Astrocyte of the spinal cord (primary cell): ENCODE measurements at places on chromosomes 3 and 15.

DNA sequence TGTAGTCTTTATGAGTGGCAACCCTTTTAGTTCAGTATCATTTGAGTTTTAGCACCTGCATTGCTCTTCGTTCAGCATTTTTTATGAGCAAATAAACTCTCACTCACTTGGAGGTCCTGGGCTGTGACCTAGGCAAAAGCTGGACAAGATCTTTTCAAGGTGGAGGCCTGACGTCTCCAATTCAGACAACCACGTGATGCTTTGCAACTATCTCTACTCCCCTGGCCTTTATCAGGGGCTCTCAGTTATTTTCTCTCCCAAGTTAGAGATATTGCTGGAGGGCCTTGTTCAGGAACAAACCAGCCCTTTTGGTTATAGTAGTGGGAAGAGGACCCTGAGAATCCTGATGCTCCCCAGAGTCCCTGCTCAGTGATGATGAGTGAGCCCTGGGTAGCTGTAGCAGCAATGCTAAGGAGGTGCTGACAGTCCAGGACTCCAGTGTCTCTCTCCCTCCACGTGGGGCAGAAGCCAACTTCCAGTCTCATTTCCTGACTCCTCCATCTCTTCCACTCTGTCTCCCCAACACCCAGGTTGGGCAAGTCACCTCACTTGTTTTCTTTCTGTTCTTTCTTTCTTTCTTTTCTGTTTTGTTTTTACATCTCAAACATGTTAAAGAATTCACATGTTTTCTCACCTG, 30.4 kb downstream of the HAPLN3 start:
- DNase-seq = no peak

DNA sequence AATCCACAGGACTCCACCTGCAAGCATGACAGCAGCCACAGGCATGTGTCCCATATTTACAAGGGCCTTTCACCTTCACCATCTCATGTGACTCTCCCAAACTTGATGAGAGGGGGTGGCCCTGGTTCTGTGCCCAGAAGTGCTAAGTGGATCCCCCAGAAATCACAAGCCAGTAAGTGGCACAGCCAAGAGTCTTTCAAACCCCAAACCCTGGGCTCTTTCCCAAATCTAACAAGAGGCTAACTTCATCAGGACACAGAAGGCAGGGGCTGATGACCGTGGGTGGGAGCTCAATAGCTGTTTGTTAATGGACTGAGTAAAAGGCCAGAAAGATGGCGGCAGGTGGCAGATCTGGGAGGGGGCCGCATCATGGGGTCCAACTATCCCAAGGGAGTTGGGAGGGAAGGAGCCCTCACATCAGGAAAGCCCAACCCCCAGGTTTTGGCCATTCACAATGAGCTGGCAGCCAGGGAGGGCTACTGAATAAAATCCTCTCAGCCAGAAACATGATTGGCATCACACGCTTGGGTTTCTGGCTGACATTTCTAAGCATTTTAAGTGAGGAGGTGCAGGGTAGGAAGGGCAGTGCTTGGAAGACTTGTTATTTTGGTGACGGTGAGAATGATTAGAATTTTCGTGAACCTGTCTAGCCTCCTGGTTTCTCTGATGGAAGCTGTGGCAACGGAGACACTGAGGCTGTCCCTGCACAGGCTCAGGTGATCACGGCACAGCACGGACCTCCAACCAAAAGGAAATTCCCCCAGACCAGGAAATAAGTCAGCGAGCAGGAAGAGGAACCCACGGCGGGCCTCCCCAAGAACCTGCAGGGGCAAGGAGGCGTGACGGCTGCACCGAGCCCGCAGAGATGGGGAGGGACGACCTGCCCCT, 109.3 kb downstream of the OXNAD1 start:
- DNase-seq = no peak

- no peak for DNase-seq
These were observed 93.9 kb downstream of the OPA1 start for GRCh38 chr3:193686665-193687483.

DNA sequence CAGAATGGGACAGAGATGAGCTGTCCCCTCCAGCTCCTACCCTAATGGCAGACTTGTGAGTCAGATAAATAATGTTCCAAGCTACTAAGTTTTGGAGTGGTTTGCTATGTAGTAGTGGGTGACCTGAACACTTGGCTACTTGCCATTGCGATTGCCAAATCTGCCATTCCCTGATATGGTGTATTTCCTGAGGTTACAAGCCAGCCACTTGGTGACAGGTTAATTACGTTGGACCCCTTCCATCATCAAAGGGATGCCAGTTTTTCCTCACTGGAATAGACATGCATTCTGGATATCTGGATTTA, 33.6 kb downstream of the MORF4L1 start:
- peak; percentile 33 for DNase-seq
